ENCODE measurements at places on chromosomes 16 and 17. TPM values are rescaled to one million over a fixed set of nuclear protein-coding genes. Genes with fewer than 3 reads are reported as not detected.

- no peak overlapping the region for H3K4me3 ChIP-seq
- H3K27me3 ChIP-seq, result no peaks in the 10 kb centered on the region
- H3K36me3 ChIP-seq, result no peaks in the 10 kb centered on the region
Observed at GRCh38 chr17:66073384-66073783, 118.5 kb downstream of the CEP112 start.

- no peak for DNase-seq
- no peaks in the 10 kb centered on the region for H3K36me3 ChIP-seq
- H3K27ac ChIP-seq, result no peak overlapping the region
Observed at GRCh38 chr16:65740711-65741110, 618.8 kb upstream of the CDH11 start.

DNA sequence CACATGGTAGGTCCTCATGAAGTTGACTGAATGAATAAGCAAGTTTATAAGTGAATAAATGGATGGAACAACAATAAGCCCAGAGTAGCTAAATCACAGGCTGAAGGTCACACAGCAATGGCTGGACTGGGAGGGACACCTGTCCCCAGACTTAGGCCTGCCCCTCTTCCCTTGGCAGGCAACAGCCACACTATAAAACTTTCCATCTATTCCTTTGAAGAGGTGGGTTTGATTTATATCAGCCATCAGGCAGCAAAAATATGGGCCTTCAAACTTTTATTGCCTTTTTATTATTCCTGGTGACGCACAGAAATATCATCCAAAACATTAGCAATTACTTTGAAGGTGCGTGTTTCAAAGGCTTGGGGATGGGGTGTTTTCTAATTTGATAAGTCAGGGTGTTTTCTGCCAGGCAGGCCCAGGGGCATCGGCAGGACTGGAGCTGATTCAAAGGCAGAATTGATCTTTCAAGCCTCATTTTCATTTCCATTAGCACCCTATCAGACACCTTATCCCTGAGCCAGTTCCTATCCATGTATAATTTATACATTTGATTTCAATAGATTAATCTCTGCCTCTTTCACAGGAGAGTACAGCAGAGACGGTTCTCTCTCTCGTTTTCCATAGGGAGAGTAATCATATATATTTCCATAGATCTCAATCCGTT lies 67.2 kb upstream of the LYRM9 start:
- H3K27me3 ChIP-seq, result no peaks in the 10 kb centered on the region
- DNase-seq, result no peak
- H3K4me1 ChIP-seq, result no peaks in the 10 kb centered on the region

DNA sequence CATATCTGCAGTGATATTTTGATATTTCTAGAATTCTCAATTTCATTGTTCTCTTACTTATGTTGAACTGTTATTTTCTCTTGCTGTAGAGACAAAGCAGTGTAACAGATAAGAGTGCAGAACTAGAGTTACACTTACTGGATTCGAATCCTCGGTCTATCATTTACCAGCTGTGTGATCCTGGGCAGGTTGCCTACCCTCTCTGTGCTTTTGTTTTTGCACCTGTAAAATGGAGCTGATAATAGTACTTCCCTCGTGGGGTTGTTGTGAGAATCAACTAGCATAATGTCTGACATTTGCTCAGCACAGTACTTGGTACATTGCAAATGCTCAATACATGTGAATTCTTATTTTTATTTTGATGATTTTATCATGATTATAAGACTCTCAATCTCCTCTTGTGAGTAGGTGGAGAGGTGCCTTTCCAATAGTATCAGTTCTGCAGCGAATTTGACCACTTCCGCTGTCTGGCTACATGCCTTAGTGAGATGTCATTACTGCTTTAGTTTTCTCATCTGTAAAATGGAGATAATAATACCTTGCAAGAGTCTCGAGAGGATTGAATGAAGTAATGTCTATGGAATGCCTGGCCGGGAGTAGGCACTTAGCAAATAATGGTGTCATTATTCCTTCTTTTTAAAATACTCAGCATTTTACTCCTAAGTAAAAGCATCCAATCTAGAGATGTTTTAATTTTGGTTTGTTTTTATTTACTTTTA lies 312.2 kb upstream of the MAF start:
- no peaks in the 10 kb centered on the region for H3K36me3 ChIP-seq
- H3K4me1 ChIP-seq, result no peaks in the 10 kb centered on the region
- no peaks in the 10 kb centered on the region for H3K27me3 ChIP-seq
- H3K4me3 ChIP-seq, result no peak overlapping the region

DNA sequence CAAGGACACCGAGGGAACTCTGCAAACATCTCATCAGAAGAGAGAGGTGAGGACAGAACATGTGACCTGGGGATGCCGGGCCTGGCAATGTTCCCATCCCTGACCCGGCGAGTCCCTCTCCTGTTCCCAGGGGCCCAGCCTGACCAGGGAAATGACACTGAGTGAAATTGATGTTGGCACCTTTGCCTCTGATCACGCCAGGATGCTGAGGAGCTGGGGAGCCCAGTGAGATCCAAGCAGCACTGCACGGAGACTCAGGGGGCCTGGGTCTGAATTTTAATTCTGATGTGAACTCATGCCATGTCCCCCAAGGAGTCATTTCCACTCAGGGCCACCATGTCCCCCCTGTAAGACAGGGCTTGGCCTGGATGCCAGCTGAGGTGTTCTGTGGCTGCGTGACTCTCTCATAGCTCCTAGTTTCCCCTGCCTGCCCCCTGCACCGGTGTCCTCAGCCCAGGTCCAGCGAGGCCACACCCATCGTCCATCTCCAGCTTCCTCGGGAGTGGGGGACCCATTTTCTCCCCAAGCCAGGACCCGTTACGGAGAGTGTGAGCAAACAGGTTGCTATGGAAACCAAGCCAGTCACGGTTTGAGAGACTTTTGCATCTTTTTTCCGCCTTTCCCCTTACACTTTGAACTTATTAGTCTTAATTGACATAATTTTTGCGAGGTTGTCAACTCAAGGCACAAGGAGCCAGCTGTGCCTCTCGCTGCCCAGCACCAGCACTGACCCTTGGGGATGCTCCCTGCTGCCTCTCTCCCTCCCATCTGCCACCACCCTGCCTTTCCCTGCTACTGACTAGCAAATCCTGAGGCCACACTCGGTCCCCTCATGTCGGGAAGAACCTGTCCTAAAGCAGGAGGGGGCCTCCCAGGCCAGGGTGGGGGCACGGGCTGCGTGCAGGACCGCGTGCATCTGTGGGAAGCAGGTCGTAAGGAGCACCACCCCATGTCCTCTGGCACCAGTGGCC lies 150.0 kb downstream of the SDK2 start:
- no peaks in the 10 kb centered on the region for H3K4me1 ChIP-seq
- H3K36me3 ChIP-seq, result no peaks in the 10 kb centered on the region
- H3K27ac ChIP-seq, result no peak overlapping the region
- DNase-seq, result no peak

- DNase-seq, result no peak
- no peak overlapping the region for H3K27ac ChIP-seq
- H3K36me3 ChIP-seq, result no peaks in the 10 kb centered on the region
- no peaks in the 10 kb centered on the region for H3K4me1 ChIP-seq
- no peak overlapping the region for H3K4me3 ChIP-seq
Observed at GRCh38 chr16:77834635-77835540, 46.5 kb downstream of the VAT1L start.

DNA sequence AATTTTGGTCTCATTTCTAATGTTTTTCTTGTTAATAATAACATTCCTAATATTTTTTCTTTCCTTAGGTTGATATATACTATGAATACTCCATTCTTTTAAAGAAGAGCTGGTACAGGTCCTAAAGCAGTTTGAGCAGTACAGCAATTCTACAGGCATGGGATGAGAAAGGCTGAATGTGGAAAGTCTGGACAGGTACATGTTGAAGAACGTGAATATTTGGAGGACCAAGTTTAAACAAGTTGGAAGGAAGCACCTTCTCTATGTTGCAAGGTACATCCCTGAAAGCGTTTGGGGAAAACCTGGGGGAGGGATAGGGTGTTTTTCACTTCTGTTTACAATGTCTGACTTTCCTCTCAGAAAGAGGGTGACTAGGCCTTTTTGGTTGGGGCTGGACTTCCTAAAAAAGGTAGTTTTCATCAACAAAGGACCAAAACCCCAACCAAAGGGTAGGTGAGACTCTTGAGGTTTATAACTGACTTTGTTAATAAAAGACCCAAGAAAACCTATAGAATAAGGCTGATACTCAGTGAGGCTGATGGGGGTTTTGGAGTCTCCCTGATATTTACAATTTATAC lies 95.9 kb upstream of the AXIN2 start:
- no peaks in the 10 kb centered on the region for H3K27me3 ChIP-seq
- no peaks in the 10 kb centered on the region for H3K4me1 ChIP-seq
- no peaks in the 10 kb centered on the region for H3K36me3 ChIP-seq

DNA sequence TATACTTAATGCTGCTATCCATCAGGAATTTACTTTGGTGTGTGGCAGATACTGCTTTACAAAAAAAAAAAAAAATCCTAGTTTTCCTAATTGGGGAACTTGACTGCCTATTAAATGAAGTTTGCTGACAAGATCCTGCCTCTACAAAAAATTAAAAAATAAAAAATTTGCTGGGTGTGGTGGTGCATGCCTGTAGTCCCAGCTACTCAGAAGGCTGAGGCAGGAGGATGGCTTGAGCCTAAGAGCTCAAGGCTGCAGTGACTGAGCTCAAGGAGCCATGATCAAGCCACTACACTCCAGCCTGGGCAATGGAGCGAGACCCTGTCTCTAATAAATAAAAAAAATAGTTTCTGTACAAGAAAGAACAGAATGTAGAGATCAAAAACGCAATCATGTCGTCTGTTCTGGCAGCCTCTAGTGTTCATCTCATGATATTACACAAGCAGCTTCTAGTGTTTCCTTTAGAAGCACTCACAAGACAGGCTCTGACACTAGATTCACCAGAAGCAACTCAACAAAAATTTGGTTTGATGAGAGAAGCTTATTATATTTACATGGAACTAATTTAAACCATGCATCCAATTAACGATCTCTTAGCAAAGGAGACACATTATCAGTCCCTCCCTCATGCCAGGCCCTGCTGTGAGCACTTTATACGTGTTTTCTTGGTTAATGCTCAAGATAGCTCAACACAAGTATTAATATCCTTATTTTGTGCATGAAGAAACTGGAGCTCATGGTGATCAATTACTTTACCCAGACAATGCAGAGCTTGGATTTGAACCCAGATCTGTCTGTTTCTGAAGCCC lies 6.8 kb upstream of the KRTAP17-1 start:
- H3K27me3 ChIP-seq, result no peaks in the 10 kb centered on the region
- no peak overlapping the region for H3K4me3 ChIP-seq
- no peak for DNase-seq
- peaks cover 21% of the 10 kb centered on the region for H3K4me1 ChIP-seq
- H3K27ac ChIP-seq, result no peak overlapping the region

DNA sequence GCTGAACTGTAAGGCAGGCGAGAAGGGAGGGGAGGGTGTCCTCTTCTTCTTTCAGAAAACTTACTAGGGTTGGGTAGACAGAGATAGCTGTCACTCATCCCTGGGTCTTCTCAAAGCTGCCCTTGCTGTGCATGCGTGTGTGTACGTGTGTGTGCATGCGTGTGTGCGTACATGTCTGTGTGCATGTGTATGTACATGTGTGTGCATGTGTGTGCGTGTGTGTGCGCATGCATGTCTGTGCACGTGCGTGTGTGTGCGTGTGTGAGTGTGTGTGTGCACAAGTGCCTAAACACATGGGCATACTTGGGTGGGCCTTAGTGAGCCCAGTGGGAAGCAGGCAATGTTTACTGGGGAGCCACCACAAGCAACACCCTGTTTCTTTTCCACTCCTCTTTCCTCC lies 154.8 kb upstream of the TNRC6C start:
- DNase-seq, result no peak
- no peaks in the 10 kb centered on the region for H3K36me3 ChIP-seq
- no peaks in the 10 kb centered on the region for H3K27me3 ChIP-seq
- no peaks in the 10 kb centered on the region for H3K4me1 ChIP-seq
- H3K4me3 ChIP-seq, result no peak overlapping the region
- H3K27ac ChIP-seq, result no peak overlapping the region

DNA sequence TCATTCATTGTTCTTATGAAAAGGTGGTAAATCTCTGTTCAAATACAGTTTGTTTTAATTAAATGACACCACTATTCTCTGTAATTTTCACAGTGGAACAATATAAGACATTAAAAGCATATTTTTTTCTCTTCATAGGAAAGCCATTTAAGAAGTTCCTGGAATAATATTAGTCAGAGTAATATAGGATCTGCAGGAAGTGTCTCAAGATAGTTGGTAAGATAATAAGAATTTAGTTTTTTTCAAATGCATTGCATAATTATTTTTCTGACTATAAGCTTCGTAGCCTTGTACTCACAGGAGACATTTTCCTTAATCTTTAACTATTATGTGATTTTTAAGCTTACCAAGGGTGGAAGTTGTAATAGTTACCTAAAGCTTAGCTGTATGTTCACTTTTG lies 16.9 kb downstream of the STXBP4 start:
- H3K4me1 ChIP-seq, result no peaks in the 10 kb centered on the region
- no peak overlapping the region for H3K4me3 ChIP-seq
- H3K36me3 ChIP-seq, result no peaks in the 10 kb centered on the region
- no peak for DNase-seq
- no peaks in the 10 kb centered on the region for H3K27me3 ChIP-seq

GRCh38 chr17:8147141-8147804 lies 4.9 kb downstream of the PER1 start:
- no peak for DNase-seq
- H3K27ac ChIP-seq, result no peak overlapping the region
- no peak overlapping the region for H3K4me3 ChIP-seq
- peaks cover 64% of the 10 kb centered on the region for H3K36me3 ChIP-seq
- no peaks in the 10 kb centered on the region for H3K27me3 ChIP-seq

DNA sequence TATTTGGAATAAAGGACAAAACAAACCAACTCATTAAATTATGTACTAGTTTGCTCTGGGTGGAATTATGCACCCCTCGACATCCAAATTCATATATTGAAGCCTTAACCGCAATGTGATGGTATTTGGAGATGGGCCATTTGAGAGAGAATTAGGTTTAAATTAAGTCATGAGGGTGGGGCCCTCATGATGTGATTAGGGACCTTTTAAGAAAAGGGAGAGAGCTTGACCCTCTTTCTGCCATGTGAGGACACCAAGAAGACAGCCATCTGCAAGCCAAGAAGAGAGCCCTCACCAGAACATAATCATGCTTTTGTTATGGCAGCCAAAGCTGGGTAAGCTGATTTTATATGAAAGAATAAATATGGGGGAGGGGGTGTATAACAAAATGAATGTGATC lies 2.0 kb downstream of the C16orf87 start:
- H3K4me3 ChIP-seq, result no peak overlapping the region
- H3K4me1 ChIP-seq, result peaks cover 6% of the 10 kb centered on the region
- no peaks in the 10 kb centered on the region for H3K27me3 ChIP-seq

DNA sequence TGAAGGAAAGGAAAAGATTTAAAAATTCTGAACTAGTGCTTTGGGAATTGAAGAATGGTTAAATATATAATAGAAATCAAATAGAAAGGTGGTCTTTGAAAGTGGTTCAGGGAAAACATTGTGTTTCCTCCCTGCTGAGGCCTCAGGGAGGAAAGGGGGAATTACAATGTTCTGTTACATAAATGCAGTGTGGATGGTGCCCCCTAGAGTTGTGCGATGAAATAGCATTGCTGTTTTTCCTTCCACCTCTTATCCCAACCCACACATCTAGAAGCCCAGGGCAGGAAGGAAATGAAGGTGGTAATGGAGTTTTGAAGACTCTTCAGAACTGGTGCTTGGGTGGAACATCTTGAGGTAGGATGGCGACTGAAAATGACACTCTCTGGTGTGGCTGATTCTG lies 6.4 kb upstream of the TOX3 start:
- peaks cover 3% of the 10 kb centered on the region for H3K27me3 ChIP-seq
- no peaks in the 10 kb centered on the region for H3K36me3 ChIP-seq
- H3K4me3 ChIP-seq, result no peak overlapping the region
- no peaks in the 10 kb centered on the region for H3K4me1 ChIP-seq
- no peak for DNase-seq

The EPOP gene
- total RNA-seq, result 1.9 TPM

The CD79B gene
- 27.2 TPM for total RNA-seq

The MFSD11 gene
- 33.9 TPM for total RNA-seq

The CRAMP1 gene
- 47.8 TPM for total RNA-seq

The HOXB9 gene
- total RNA-seq, result 1.0 TPM

Measured in natural killer cell (primary cell).